ENCODE measurements at places on chromosomes 16 and 17.

GRCh38 chr17:65446043-65446442 is 115.4 kb downstream of the AXIN2 start:
- DNase-seq, result no peak

DNA sequence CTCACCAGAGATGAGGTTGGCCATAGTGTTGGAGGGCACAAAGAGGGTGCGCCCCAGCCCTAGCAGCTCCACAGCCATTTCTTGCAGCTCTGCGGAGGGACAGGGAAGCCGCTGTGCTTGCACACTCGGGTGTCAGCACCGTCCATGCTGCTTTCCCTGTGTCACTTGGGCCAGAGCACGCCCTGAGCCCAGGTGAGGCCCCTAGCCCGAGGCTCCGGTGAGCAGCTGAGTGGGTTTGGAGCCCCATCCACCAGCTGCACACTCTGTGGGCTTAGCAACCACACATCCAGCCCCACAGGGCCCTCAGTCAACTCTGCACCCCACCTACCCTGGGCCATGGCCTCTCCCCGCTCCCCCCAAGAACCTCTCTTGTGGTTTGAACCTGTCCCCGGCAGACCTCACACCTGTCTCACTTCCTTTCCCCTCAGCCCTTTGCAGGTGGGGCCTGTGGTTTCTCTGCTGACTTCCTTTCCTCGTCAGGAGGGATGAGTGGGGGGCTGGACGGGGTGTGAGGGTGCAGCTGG is 20.7 kb downstream of the TMEM235 start:
- DNase-seq, result peak; percentile 95

- no peak for DNase-seq
Measured at GRCh38 chr17:18850679-18851078, 7.3 kb upstream of the PRPSAP2 start.

DNA sequence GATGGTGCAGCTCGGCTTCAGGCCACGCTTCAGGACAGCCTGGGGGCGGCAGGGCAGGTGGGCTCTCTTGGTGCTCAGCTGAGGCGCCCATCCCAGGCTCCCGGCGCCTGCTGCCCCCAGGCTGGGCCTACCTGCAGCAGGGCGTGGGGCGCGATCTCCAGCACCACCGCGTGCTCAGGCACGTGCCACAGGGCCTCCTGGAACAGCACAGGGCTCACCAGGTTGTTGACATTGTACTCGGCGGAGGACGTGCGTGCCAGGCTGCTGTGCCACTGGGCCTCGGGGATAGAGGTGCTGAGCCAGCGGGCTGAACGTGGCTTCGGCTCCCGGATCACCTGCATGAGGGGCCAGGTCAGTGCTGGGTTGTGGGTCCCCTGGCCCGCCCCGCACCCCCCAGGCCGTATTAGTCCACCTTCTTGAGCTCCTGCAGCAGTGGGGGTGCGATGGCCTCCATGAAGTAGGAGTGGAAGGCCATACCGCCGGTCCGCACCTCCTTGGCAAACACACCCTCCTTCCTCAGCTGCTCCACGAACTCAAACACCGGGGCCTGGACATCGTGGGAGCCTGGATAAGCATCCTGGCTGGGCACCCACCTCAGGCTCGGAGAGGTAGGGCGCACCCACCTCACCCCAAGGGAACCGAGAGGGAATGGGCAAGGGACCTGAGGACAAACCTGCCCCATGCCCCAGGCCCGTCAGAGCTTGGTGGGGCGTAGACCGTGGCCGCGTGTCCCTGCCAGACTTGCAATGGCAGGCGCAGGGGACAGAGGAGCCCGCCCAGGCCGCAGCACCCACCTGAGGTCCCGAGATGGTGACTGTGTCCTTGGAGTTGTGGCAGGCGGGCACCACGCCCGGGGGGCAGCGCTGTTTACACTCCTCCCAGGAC is 9.0 kb downstream of the FASN start:
- no peak for DNase-seq

DNA sequence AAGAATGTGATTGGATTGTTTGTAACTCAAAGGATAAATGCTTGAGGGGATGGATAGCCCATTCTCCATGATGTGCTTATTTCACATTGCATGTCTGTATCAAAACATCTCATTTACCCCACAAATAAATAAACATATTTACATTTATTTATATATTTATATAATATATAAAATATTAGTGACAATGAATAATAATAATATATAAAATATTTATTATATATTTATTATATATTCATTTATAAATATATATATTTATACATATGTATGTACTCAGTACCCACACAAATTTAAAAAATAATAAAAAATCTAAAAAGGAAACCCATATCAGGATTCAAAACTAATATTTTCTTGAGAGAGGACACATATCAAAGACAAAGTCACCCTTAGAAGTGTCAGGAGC is 429.9 kb downstream of the KCNJ2 start:
- no peak for DNase-seq

All from central memory CD4-positive, alpha-beta T cell (primary cell).